ENCODE measurements at places on chromosomes 6 and 20.

GRCh38 chr6:1124885-1125284 lies 187.0 kb upstream of the FOXQ1 start:
- no peak for DNase-seq

DNA sequence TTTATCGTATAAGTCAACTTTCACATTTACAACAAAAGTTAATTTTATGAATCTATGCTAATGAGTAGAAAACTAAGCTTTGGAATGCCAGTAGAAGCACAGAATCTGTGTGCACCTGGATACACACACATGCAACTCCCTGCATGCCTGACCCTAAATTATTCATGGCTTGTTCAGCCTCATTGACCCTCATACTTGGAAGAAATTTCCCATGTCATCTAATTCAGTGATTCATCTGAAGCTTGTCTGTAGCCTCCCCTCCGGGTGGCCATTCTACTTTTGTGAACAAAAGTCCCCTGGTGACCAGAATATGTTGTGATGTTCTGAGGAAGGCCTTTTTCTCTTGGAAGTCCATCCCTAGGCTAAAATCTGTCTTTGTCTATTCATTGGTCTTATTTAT lies 1078.4 kb downstream of the KIF16B start:
- DNase-seq, result no peak

GRCh38 chr20:56702931-56703840 lies 74.1 kb downstream of the TFAP2C start:
- DNase-seq, result no peak

DNA sequence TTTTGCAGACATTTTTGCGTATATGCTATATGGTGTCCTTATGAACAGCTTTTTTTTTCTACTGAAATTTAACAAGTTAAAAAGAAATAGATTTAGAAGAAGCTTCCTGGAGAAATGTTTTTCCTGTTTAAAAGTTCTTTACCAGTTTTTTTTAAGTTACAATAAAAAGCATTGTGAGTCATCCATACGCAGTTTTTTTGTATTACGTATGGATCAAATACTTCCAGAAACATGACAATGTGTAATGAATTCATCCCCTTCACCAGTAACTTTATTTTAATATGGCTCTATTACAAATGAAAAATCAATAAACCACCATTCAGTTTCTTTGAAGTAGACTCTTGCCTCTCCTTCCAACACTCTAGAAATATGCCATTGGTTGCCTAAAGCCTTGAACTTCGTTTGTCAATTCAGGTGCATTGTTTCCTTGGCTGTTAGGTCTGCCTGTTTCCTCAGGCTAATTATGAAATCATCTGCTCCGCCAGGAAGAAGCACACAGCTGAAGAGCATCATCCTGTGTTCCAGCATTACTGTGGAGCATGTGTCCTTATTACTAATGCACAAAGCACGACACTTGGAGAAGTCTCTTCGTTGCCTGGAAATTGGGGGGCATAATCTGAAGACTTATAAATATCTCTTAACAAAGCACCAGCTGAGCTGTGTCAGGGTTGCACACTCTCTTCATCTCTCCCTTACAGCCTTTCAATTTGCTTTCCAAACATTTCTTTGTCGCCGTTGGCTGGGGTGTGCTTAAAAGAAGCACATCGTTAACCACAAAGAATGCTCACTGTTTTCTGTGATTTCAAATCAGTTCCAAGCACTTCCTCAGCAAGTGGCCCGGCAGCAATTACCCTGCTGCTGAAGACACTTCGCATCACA lies 9.6 kb downstream of the MOXD1 start:
- no peak for DNase-seq

DNA sequence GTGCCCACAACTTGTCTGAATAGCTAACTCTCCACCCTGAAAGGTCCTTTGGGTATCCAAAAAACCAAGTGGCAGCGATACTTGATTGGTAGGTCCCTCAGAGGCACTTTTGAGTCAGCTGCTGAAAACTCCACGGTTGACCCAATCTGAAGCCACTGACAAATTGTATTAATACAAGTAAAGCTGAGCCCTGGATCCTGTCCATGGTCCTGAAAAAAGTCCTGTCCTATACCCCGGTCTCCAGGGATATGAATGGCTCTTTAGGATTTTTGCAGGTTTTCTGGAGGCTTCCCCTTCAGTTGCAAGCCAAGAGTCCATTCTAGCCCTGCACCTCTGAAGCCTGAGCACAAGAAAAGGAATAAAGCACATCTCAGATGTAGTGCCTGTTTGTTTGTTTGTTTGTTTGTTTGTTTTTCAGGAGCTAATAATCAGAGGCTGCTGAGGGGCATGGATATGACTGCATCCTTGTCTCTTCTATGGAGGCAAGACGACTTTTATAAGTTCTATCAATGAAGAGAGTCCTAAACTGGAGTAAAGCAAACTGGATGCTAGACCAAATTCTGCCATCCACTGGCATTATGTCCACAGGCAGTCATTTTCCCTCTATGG lies 1.7 kb upstream of the SLC12A5 start:
- no peak for DNase-seq

GRCh38 chr6:47168180-47168579 lies 126.0 kb upstream of the ADGRF1 start:
- DNase-seq, result no peak

- no peak for DNase-seq
Observed at GRCh38 chr6:36578431-36578830, 15.7 kb upstream of the SRSF3 start.

- no peak for DNase-seq
Observed at GRCh38 chr6:25089442-25089841, 153.7 kb upstream of the RIPOR2 start.

- DNase-seq, result no peak
Observed at GRCh38 chr20:4951299-4951698, 50.0 kb downstream of the SLC23A2 start.

DNA sequence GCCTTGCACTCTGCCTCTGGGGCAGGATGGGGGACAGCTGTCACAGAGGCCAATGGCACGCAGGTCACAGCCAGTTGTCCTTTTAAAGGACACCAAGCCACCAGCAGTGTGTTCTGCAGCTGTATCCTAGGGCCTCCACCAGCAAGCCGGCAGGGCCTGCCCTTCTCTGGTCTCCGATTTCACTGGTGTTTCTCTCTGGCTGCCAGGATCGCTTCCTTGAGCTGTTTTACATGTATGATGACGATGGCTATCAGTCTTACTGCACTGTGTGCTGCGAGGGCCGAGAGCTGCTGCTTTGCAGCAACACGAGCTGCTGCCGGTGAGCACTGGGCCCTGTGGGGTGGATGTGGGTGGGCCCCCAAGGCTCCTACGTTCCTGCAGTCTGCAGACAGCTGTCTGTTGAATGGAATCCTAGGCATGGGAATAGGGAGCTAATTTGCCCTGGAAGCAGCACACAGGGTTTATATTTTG lies 22.7 kb upstream of the MAPRE1 start:
- DNase-seq, result no peak

DNA sequence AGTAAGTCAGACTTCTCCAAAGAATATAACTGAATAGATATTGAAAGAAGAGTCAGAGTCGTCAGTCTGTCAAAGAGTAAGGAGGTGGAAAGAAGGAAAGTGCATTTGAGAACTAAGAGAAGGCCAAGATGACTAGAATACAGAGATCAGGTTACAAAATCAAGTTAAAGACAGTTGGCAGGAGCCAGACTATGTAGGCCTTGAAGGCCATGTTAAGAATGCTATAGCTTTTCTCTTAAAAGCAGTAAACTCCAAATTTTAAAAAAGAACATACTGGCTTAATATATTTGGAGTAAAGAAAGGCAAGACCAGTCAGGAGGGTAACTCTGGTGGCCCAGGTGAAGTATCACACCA lies 68.8 kb downstream of the IBTK start:
- DNase-seq, result no peak

- DNase-seq, result no peak
Observed at GRCh38 chr6:34964564-34964963, 75.5 kb downstream of the ANKS1A start.

DNA sequence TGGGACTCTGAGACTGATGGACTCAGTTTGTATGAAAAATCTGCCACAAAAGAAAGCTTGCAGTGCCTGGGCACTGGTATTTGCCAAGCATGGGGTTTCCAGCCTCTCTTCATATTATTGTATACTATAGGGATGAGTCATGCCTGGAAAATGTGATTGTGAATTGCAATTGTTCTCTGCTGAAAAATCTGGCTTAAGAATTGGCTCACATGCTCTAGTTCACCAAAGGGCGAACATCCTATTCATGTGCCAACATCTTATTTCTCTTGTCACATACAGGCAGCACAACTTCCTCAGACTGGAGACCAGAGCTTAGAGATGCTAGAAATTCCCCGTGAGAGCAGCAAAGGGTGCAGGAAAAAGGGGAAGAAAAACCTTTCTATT lies 103.6 kb upstream of the KCNK16 start:
- DNase-seq, result no peak

DNA sequence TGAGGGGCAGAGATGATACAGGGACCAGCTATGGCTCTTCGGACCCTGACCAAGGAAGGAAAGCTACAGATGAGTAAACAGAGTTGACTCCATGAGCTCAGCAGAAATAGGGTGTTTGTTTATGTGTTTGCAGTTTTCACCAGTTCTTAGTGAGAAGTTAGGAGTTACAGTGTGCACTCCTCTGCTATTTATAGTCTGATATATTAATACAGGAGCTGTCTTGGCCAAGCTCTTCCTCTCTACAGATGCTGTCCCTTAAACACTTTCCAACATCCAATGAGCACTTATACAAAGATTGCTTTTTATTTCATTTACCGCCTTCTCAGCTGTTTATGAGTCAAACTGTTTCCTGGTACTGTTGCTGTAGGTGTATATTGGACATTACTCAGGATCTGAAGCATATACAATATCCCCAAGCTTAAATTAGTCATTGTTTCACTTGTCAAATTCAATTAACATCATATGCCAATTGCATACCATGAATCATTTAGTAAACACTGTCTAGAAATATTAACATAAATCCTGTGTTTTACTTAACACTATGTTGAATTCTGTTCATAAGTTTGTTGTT lies 618.0 kb downstream of the PRKN start:
- no peak for DNase-seq

DNA sequence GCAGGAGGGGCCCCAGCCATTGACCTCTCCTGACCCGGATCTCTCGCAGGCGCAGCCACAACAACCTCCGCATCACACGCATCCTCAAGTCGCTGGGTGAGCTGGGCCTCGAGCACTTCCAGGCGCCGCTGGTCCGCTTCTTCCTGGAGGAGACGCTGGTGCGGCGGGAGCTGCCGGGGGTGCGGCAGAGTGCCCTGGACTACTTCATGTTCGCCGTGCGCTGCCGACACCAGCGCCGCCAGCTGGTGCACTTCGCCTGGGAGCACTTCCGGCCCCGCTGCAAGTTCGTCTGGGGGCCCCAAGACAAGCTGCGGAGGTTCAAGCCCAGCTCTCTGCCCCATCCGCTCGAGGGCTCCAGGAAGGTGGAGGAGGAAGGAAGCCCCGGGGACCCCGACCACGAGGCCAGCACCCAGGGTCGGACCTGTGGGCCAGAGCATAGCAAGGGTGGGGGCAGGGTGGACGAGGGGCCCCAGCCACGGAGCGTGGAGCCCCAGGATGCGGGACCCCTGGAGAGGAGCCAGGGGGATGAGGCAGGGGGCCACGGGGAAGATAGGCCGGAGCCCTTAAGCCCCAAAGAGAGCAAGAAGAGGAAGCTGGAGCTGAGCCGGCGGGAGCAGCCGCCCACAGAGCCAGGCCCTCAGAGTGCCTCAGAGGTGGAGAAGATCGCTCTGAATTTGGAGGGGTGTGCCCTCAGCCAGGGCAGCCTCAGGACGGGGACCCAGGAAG lies 4.5 kb upstream of the COL9A3 start:
- no peak for DNase-seq

DNA sequence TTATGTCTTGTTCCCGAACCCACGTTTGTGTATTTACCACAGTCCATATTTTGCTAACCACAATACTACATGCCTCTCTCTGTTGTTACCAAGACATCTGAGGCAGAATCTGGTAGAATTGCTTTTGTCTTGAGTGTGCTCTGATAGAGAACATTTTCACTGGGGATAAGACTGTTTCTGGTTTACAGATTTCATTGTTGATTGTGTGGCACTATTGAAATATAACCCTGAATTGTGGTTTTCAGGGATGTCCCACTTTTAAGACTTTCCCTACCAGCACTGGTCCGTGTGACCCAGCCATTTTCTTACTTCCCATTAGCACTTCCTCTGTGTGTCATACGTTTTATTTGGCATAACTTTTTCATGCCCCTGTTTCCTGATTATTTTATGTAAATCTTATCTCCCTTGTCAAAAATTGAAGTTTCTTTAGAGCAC lies 12.2 kb downstream of the NCOA7 start:
- DNase-seq, result no peak

DNA sequence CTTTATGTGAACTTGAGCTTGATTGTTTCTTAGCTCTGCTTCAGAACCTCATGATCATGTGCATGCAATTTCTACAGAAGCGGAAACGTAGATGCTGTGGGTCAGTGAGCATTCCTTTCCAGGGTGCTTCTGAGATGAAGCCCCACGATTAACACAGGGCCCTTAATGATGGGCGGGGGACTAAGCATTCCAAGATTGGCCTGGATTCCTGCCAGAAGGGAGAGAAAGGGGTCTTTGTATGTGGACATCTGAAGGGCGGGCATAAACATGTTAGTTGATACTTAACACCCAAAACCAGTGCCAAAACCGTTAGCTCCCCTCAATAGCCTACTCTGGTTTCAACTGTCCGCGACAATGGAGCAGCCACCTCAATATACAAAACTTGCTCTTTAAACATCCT lies 46.9 kb upstream of the POU3F2 start:
- no peak for DNase-seq

DNA sequence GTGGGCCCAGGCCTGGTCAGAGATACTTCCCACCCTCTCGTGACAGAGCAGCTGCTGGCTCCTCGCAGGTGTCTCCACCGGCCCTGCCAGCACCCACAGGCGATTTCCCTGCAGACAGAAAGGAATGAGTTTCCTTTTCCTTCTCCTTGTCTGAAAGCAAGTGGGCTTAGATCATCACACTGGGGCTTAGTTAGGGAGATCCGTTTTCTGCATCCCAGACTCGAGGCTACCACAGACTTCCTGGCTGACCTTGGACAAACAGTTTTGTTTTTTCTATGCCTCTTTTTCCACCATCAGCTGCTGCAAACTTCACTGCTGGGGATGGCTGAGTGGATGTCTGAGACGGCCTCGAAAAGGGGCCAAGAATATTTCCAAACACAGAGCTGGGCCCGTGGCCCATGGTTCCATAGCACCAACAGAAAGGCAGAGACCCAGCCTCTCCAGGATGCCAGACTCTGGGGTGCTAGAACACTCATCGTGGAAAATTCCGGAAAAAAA lies 86.5 kb downstream of the BANF2 start:
- DNase-seq, result no peak
